ENCODE measurements at places on chromosomes 13 and 19. TPM values are rescaled to one million over a fixed set of nuclear protein-coding genes. Genes with fewer than 3 reads are reported as not detected.

Gene OR10H1
- polyA plus RNA-seq, result 0.05 TPM

Gene NLRP11
- not detected for polyA plus RNA-seq

Gene NLRP5
- polyA plus RNA-seq, result not detected

Gene ZNF730
- 4.6 TPM for polyA plus RNA-seq

Gene HSD11B1L
- 5.5 TPM for polyA plus RNA-seq

Gene GARIN5A
- 4.2 TPM for polyA plus RNA-seq

Gene ELAVL3
- 0.16 TPM for polyA plus RNA-seq

Gene RASIP1
- polyA plus RNA-seq, result 27.7 TPM

Gene SHISA2
- 39.6 TPM for polyA plus RNA-seq

Gene RUBCNL
- polyA plus RNA-seq, result 1.9 TPM

Gene SIAH3
- 0.20 TPM for polyA plus RNA-seq

Gene TEX26
- polyA plus RNA-seq, result 0.30 TPM

Gene S1PR5
- polyA plus RNA-seq, result 2.1 TPM

Gene DCT
- polyA plus RNA-seq, result 0.36 TPM

Gene KLF1
- 1.3 TPM for polyA plus RNA-seq

Gene DMKN
- 1.1 TPM for polyA plus RNA-seq

Gene TSHZ3
- polyA plus RNA-seq, result 13.9 TPM

Gene TSSK6
- polyA plus RNA-seq, result 0.70 TPM

Gene NCCRP1
- polyA plus RNA-seq, result 0.20 TPM

Gene PLK5
- 0.24 TPM for polyA plus RNA-seq

Gene CGB3
- not detected for polyA plus RNA-seq

Gene KCTD4
- polyA plus RNA-seq, result not detected

Gene MAP3K10
- polyA plus RNA-seq, result 10.2 TPM

Gene ADGRE1
- polyA plus RNA-seq, result 0.09 TPM

Gene NACC1
- polyA plus RNA-seq, result 20.7 TPM

Gene ZNF557
- 4.5 TPM for polyA plus RNA-seq

Data from muscle of leg (tissue), 16 donors.